ENCODE measurements at places on chromosomes 16 and 17.

DNA sequence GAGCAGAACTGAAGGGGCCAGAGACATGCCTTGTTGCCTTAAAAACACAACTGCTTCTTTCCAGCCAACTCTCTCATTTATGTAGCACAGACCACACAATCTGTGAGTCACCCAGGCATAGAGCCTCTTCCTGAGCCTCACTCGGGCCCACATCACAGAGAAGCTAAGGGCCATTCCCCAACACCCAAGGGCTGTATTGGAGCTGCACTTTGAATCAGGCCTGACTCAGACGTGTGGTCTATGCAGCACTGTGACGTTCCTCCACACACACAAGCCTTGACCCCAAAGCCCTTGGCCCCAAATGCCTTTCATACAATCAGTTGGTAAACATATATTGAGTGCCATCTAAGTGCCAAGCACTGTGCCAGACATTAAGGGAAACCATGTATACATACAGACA, 308.9 kb upstream of the DYNLRB2 start:
- no peak for DNase-seq

DNA sequence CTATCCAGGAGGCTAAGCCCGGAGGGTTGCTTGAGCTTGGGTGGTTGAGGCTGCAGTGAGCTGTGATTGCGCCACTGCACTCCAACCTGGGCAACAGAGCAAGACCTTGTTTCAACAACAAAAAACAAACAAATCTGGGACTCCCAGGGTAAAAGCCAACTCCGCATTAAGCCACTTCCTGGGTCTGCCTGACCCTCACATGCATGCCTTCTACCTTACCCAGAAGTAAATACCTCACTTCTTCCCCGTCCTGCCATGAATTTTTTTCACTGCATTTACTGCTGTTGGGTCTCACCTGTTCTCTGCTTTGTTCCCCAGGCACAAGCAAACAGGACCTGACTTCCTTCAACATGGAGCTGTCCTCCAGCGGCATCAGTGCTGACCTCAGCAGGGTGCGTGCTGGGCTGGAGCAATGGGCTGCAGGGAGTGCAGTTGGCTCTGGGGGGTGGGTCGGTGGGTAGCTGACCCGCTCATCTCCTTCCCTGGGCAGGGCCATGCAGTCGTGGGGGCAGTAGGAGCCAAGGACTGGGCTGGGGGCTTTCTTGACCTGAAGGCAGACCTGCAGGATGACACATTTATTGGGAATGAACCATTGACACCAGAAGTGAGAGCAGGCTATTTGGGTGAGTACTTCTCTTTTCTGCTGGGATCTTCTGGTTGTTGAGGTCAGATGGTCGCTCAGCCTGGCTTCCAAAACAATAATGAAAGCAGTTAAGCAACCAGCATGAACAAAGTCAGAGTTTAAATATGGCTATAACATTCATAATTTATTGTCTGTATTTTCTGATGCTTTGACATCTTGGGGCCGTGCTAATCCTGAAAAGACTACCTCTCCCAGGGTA, 16.4 kb downstream of the ITGAL start:
- no peak for DNase-seq

- no peak for DNase-seq
Measured at GRCh38 chr17:35521150-35521549, 16.3 kb downstream of the SLFN12L start.

- peak; percentile 58 for DNase-seq
Measured at GRCh38 chr16:53022374-53022773, 30.3 kb downstream of the CHD9NB start.

DNA sequence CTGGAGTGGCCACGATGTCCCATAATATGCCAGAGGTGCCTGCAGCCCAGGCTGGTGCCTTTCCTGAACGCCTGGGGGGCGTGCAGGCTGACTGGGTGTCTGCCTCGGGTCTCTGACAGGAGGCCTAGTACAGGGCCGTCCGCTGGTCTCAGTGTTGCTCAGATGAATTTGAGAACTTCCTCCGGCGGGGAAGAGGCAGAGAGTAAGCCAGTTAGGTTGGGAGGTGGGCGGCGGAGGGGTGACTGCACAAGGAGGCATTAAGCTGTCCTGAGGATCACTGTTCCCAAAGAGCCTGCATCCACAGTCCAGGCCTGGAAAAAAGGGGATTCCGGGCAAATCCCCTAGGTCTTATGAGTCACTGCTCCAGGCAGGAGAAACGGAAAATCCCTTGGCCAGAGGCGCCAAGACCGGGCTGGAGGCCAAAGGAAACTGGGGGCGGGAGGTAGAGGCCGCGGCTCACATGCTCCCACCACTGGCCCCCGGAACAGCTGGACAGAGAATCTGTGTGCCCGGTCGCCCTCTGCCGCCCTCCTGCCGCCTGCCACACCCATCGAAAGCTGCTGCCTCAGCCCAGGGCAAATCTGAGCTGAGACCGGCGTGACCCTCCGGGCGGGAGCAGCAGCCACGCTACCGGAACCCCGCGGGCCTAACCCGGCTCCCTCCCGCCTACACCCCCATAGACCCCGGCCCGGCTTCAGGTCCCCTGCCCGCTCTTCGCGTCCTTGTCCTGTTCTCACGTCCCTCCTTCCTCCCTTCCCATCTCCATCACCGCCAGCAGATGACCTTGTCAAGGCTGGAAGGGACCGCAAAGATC, 1.2 kb downstream of the TRIM47 start:
- DNase-seq = peak; percentile 72

- no peak for DNase-seq
Measured at GRCh38 chr16:85348911-85349334, 236.7 kb upstream of the CIBAR2 start.

- no peak for DNase-seq
Measured at GRCh38 chr16:49362230-49362629, 11.4 kb upstream of the C16orf78 start.

GRCh38 chr17:72266112-72266775, 145.4 kb downstream of the SOX9 start:
- DNase-seq = no peak

GRCh38 chr17:2402544-2402943, 1.7 kb upstream of the MNT start:
- no peak for DNase-seq

GRCh38 chr16:13029786-13030185, 128.4 kb downstream of the SHISA9 start:
- no peak for DNase-seq

- peak; percentile 19 for DNase-seq
Measured at GRCh38 chr16:78290395-78290794, 190.9 kb downstream of the WWOX start.

GRCh38 chr16:19735074-19735867, 17.2 kb downstream of the IQCK start:
- DNase-seq = no peak

- no peak for DNase-seq
Measured at GRCh38 chr17:66580184-66580955, 254.5 kb upstream of the CACNG5 start.

GRCh38 chr17:75875182-75875939, 3.0 kb downstream of the TRIM47 start:
- DNase-seq = no peak

DNA sequence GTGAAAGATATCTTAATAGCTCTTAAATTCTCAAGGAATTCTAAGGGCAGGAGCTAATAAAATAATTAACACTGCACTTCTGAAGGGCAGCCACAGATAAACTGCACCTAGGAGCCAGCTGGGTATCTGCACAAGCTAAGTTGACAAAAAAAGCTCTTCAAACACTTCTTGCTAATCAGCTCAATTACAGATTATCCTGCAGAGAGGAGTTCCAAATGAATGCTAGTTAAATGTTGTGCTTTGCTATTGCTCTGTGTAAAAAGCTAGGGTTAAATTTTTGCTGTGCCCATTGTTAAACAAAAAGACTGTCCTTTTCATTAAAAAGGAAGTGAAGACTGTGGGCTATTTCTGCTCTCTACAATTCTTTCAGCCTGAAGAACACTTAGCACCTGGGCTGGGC, 158.5 kb upstream of the SHISA6 start:
- DNase-seq = no peak

DNA sequence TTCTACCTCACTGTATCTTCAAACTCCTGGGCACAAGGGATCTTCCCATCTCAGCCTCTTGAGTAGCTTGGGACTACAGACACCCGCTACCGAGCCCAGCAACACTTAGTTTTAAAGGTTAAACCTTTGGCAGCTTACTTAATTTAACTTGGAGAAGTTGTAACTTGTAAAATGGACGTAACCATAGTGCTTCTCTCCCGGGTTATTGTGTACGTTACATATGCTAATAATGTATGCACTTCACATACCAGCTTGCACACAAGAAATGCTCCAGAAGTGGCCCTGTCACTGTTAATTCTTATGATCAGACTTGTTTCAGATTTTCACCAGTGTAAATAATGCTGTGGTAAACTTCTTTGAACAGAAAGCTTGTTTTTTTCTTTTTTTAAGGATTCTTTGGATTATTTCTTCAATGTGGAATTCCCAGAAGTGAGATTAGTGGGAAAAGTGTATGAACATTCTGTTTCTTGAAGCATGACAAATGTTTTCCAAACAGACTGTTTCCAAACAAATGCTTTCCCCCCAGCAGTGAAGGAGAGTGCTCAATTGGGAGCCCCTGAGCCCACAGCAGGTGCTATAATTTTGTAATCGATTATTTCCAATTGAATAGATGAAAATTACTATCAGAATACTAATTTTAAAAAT, 61.5 kb downstream of the EPN2 start:
- no peak for DNase-seq

DNA sequence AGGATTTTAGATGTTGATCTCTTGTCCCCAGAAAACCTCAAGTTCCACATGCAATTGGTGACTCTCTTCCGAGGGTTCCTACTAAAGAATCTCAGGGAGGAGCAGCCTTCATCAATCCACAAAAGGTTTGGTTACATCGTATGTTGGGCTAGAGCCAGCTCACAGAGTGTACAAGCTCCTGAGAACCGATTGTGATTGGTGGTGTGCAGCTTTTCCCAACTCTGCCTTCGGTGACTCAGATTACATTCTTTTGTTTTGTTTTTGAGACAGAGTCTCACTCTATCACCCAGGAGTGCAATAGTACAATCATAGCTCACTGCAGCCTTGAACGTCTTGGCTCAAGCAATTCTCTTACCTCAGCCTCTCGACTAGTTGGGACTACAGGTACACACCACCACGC, 172.4 kb downstream of the PMP22 start:
- DNase-seq = no peak

GRCh38 chr16:76577003-76577402, 299.8 kb downstream of the CNTNAP4 start:
- DNase-seq = peak; percentile 35
